ENCODE measurements at places on chromosomes 11 and 22.

- no peak for DNase-seq
Measured at GRCh38 chr11:8604078-8604723, 10.2 kb upstream of the STK33 start.

GRCh38 chr11:32466279-32466915 lies 31.1 kb upstream of the WT1 start:
- DNase-seq = no peak

DNA sequence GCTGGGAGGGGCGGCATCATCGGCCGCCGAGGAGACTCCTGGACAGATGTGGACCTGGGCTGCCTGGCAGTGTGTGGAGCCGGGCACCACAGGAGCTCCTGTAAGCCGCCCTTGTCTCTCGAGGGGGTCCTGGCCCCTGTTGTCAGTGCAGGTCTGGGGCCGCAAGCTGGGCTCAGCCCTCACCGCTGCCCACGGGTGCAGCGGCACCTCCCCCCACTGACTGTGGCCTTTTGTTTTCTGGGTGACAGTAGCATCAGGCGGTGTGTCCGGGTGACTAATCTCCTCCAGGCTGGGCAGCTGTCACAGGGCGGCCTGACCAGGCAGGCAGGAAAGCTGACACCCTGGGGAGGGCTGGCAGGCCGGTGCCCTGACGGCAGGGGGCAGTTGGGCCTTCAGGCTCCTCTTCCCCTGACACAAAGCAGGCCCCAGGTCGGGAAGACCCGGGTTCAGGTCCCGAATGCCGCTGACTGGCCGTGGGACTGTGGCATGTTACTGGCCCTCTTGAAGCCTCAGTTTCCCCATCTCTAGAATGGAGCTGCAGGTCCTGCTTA lies 16.3 kb downstream of the DGKZ start:
- no peak for DNase-seq

DNA sequence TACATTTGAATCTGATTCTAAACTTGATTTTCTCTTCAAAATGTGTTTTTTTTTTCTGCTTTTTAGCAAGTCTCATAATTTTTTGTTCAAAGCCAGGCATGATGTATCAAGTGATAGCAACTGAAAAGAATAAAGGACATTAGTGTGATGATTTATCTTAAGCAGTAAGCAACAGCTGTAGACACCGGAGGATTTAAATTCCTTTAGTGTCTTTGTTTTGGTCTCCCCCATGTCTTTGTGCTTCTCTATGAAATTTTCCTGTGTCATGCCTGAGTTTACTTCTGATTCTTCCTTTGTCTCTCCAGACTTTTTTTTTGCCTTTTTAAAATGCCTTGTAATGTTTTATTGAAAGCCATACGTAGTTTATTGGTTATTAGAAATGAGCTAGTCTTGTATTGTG lies 934.2 kb upstream of the RAG2 start:
- no peak for DNase-seq

DNA sequence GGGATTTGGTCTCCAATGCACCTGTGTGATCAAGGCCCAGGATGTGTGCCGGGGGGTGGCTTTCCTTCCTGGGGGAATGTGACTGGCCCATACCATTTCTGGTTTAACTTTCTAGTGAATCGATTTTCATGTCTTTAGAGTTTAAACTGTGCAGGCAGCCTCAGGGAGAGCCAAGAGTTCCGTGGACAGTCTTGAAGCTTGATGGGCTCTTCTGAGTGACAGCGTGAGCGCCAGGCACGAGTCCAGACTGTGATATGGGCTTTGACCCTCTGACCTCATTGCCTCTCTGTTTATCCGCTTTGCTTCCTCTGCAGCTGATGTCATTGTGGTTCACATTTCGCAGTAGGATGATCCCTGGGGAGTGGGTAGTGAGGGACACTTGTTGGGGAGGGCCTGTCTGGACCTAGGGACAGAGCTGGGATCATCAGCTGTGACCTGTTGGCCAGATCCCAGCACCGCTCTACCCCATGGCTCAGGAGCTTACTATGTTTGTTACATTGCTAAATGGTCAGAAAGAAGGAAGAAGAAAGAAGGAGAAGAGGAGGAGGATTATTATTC lies 80.6 kb upstream of the CLDN5 start:
- no peak for DNase-seq

DNA sequence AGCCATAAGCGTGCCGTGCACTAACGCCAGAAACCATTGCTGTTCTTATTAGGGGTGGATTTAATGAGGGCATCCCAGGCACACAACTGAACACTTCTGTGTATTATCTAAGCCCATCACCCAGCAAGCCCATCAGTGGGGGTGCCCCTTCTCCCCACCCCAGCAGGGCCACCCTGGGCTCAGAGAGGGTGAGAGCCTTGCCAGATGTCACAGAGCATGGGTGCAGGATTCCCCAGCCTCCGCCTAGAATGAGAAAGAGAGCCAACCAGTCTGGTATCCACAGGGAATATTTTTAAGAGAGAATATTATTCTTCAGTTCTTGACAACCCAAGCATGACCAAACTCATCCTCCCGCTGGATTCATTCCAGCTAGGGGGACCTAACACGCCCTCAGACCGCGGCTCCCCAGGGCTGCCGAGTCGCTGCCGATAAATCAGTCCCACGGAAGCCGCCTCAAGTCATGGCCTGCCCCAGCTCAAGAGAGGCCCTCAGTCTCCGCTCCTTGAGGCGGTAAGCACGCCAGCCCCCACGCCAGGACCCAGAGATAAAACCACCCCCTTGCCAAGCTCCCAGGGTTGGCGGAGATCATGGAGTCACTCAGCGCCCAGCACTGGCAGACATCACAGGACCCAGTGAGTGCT lies 47.2 kb downstream of the MN1 start:
- DNase-seq = no peak

DNA sequence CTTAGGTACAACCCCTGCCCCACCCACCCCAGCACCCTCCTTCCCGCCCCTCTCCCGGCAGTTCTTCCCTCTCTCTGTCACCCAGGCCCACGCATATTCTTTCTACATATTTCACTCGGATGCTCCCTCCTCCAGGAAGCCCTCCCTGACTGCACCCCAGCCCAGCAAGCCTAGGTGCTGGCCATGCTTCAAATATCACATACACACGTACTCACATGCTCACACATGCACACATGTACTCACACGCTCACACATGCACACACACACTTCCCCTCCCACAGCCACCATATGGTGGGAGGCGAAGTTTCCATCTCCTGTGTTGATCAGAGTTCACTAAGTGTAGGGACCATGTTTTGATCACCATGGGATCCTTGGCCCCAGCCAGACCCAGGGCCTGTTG lies 90.4 kb downstream of the WNT7B start:
- DNase-seq = no peak

GRCh38 chr11:39990421-39990831 lies 1469.0 kb downstream of the LRRC4C start:
- no peak for DNase-seq

DNA sequence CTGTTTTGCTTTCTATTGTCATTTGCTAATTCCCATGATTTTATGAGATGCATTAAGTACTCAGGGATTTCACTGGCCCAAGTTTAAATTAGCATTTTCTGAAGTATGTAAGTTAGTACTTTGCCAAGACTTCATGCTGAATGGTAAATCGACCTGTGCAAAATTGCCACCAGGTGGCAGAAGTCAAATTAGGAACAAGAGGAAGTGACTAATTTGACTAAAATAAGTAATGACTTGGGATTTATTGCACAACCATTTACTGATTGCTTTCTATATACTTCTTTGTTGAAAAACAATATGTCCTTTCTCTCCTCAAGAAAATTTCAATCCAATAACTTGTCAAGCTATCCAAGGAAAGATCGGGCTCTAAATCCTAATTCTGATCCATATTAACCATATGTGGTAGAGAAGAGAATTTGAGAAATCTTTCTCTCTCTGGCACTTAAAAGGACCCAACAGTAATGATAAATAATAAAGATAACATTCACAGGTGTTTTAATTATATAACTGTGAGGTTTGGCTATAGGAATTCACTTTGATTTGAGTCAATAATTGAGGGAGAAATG lies 253.7 kb upstream of the CHORDC1 start:
- no peak for DNase-seq

- DNase-seq = no peak
Measured at GRCh38 chr11:71551711-71552110, 3.5 kb downstream of the KRTAP5-9 start.

DNA sequence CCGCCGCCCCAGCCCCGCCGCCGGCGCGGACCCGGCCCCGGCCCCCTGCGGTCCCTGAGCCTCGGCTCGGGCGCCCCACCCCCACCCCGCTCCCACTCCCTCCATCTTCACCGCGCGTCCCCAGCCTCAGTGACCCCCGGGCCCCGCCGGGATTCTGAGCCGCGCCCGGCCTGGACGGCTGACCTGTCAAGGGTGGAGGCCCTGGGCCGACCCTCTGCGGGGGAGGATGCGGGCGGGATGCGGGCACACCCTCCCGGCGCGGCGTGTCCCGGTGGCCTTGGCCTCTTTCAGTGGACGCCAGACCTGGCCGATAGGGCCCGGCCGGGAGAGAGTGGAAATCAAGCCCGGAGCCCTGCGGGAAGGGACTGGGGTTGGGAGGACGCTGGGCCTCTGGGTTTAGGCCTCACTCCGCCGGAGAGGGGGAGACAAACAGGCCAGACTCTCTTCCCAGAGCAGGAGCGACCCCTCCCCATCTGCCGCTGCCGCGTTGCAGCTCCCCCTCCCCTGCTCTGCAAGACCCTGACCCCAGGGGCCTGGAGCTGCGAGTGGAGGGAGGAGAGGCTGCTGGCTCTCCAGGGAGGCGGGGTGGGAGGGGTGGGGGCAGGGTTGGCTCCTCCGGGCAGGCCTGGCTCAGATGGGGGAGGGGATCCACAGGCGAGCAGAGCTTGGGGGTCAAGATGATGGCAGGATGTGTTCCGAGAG lies 525 bp downstream of the MAPK8IP2 start:
- no peak for DNase-seq

DNA sequence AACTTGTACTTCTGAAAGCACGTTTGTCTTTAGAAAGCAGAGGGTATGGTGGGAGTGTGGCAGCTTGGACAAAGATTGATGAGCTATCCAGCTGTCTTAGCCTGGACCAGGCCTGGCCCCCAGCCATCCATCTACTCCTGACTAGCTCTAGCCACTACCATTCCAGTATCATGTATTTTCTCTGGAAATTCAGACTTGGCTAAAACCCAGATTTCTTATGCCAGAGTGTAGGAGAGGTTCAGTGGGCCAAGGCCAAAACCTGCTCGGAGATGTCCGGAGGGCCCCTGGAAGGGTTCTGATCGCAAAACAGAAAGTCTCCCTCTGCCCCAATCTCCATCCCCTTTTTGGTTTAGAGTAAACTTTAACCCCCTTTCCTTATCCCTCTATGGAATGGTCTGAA lies 24.8 kb upstream of the MTCH2 start:
- no peak for DNase-seq

DNA sequence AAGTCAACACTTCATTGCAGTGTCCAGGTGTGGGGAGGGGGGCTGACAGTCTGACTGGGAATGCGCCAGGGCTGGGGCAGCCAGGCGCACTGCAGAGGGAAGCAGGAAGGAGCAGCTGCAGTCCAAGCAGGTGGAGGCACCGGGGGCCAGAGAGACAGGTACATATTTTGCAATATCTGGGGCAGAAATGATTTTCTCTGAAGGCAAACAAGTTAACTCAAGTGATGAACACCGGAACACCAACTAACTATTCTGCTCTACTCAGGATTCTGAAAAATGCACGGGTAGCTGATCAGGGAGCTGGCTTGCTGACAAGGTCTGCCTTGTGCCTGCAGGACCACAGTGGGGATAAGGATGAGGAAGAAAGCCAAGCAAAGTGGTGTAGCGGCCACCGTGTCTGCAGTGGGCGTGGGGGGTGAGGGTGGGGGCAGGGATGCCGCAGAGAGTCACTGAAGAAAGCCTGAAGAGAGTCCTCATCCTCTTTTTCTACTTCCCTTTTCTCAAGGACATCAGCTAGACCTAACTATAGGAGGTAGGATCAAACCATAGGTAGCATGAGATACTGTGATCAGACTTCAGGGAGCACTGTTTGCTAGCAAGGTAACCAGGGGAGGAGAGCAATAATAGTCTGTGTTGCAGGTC lies 83.4 kb downstream of the SCN3B start:
- DNase-seq = no peak

- no peak for DNase-seq
Measured at GRCh38 chr11:24623121-24623520, 126.3 kb downstream of the LUZP2 start.

DNA sequence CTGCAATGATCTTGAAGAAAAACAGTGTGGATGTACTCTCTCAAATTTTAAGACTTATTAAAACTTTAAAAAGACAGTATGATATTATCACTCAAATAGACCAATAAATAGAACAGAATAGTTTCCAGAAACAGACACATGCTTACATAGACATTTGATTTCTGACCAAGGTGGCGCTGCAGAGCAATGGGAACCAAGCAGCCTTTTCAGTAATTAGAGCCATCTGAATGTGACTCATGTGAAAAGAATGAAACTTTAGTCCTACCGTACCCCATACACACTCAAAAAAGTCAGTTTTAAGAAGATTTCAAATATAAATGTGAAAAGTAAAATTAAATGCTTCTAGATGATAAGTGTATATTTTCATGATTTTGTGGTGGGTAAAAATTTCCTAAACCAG lies 74.2 kb upstream of the MS4A8 start:
- no peak for DNase-seq

DNA sequence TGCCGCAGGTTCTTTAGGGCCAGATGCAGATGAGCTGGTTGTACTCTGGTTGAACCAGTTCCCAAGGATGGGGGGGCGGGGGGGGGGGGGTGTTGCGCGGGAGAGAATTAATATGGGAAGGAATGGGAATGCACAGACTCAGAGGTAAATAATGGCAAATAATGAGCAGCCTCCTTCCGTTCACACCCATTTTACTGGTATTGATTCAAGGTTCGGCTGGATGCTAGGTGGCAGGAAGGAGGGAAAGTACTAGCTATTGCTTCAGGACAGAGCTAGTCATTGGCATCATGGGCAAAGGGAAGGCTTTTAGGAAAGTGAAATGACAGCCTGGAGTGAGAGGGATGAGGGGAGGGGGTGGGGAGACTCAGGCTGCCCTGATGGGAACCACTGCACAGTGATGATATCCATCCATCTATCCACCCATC lies at the start of gene VSTM5:
Gene VSTM5, minus strand, starts transcription at position 25 of the 425 bp plus-strand sequence. CDS start 116 bp downstream, outside the sequence.
- no peak for DNase-seq

- DNase-seq = no peak
Measured at GRCh38 chr11:70910835-70911234, 341.5 kb downstream of the SHANK2 start.

GRCh38 chr11:47148903-47149531 lies 27.7 kb downstream of the ARFGAP2 start:
- DNase-seq = no peak

- no peak for DNase-seq
Measured at GRCh38 chr11:62245271-62245753, 3.3 kb downstream of the SCGB1D2 start.

DNA sequence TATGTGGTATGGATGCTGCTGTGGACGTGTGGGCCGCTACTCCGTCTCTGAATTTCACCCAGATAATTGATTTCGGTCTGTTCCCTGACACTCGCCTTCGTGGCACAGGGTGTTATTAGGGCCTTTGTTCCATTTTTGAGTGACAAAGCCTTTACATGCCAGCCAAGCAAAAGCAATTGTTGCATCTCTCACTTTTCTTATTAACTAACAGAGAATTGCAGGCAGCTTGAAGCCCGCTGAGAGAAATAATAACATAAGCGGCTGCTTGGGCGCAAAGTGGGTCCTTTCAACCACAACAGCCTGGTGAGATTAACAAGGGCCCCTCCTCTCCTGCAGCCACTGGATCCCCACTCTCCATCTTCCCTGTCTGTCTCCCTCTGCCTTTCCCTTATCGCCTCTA lies 449.4 kb downstream of the NTM start:
- no peak for DNase-seq

- no peak for DNase-seq
Measured at GRCh38 chr11:134066943-134067885, 1.7 kb upstream of the JAM3 start.
